Posterior vena cava (tissue), 2 donors: ENCODE measurements at places on chromosomes 2 and 18. TPM values are rescaled to one million over a fixed set of nuclear protein-coding genes. Genes with fewer than 3 reads are reported as not detected.

- peak; percentile 8 for DNase-seq
Measured at GRCh38 chr2:216637472-216637871, 4.3 kb downstream of the IGFBP2 start.

GPBAR1 gene
- 1.2 TPM for total RNA-seq

DNA sequence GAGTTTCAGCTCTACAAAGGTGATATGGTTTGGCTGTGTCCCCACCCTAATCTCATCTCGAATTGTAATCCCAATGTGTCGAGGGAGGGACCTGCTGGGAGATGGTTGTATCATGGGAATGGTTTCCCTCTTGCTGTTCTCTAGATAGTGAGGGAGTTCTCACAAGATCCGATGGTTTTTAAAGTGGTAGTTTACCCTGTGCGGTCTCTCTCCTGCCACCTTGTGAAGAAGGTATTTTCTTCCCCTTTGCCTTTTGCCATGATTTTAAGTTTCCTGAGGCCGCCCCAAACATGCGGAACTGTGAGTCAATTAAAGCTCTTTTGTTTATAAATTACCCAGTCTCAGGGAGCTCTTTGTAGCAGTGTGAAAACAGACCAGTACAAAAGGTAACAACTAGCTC, 306.0 kb downstream of the LRP1B start:
- DNase-seq = no peak

GRCh38 chr2:33384599-33384961, 91.9 kb upstream of the RASGRP3 start:
- no peak for DNase-seq

PAX8 gene
- total RNA-seq = 0.19 TPM

DTNA gene
- total RNA-seq = 110 TPM

TUBA3E gene
- total RNA-seq = not detected

G6PC2 gene
- not detected for total RNA-seq

DNA sequence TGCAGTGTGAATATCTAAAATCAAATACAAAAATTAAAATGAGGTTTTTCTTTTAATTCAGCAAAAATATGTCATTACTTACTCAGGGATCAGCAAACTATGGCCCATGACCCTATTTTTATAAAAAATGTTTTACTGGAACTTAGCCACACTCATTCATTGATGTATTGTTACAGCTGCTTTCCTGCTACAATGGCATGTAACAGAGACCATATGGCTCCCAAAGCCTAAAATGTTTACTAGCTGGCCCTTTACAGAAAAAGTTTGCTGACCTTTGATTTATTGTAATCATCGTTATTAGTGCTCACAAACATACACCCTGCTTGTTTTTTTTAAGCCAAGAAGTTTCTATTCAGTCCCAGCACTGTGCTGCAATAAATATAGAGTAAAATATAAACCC, 120.3 kb downstream of the PLA2R1 start:
- DNase-seq = no peak

DNA sequence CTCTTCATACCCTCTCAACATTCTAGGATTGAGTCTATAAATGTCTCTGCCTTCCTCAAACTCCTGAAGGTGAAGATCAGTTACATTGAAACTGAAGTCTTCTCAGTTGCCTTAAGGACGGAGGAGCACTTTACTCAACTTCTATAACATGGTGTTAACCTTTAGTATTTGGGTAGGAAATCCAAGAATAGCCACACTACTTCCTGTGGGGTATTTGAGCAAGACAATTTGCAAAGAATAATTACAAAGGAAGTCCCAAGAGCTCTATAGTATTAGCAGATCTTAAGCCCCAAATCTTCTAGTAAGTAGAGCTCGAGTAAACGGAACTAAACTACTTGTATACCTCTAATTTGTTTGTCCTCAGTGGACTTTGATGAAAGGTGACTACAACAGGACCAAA, 80.9 kb downstream of the SP100 start:
- no peak for DNase-seq

DNA sequence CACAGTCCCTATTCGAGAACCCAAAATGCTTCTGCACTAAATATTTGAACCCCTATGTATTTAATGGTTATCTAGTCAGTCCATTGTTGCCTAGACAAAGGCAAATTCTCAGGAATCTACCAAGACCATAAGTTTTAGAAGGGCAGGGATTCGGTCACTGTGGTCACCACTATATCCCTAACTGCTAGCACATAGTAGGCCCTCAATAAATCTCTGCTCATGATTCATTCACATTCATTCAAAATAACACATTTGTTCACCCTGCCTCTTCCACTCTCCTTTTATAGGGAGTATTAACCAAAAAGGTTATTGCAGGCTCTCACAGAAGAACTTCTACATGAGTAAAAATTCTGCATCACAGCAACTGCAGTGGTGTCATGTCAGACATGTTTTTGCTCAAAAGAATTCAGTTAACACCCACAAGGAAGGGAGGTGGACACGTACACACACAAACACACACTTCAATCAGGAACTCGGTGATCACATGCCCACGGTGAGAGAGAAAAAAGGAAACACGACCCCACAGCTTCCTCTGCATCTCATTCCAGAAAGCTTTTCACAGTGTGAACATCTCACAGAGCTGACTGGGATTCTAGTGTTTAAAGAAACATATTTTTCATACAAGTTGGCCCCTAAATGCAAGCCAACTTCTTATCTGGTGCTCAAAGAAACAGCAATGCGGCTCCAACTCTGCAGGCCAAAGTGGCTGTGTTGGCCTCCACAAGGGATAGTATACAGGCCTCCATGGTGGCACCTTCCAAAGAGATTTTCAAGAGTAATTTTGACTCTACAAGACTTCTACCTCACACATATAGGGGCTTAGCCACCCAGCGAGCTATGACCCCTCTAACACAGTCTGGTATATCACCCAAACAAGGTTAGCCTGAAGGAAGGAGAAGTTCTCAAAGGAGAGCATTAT, 98.0 kb downstream of the ANKRD44 start:
- DNase-seq = no peak

GRCh38 chr2:133377021-133377481, 191.2 kb downstream of the NCKAP5 start:
- no peak for DNase-seq

- no peak for DNase-seq
Measured at GRCh38 chr2:48607307-48608014, 10.2 kb upstream of the GTF2A1L start.

DNA sequence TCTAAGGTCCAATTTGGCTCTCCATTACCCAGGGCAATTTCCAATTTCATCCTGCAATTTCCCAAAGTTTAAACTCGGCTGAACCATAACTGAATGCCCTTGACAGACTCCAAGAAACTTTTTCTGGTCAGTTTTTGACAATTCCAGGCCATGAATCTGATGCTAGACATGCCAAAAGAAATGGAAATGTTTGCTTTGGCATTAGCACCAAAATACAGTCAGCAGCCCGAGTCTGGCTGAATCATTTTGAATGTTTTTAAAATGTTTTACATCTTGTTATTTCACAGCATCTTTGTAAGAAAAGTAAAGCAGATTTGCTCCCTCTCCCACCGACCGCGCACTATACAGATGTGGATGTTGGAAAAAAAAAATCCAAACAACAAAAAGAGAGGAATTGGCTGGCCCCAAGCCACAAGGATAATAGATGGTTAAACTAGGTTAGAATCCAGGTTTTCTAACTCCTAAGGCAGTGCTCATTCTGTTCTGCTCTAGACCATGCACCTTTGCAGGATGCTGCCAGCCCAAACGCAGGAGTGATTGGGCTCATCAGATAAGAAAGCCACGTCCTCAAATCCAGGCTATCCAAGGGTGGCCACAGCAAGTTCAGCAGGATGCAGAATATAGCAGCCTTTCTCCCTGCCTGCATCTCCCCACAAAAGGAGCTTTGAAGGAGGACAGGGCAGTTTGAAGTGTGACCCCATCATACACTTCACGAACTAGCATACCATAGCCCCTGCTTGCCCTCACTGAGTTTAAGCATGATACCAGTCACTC, 167.5 kb downstream of the ALK start:
- no peak for DNase-seq
